ENCODE measurements at places on chromosomes 7 and 10. TPM values are rescaled to one million over a fixed set of nuclear protein-coding genes. Genes with fewer than 3 reads are reported as not detected.

DNA sequence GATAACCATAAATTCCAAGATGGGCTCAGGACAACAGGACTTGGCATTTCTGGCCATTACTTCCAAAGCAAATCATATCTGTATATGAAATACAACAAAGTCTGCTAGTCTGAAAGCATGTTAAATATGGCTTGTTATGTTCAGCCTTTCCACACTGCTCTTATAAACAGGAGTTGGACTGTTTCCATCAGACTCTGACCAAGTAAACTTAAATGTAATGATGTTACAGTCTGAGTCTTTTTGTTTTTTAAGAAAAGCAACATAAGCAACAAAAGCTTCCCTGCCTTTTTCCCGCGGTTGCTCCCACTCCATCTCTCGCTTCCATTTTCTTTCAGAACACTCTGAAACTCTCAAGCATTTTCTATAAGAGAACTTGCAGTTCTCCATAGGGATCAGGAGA, 8.1 kb upstream of the CDCA7L start:
- DNase-seq = no peak
- H3K4me3 ChIP-seq = no peak overlapping the region
- H3K27ac ChIP-seq = peak overlapping the region; percentile 69
- no peaks in the 10 kb centered on the region for H3K27me3 ChIP-seq

DNA sequence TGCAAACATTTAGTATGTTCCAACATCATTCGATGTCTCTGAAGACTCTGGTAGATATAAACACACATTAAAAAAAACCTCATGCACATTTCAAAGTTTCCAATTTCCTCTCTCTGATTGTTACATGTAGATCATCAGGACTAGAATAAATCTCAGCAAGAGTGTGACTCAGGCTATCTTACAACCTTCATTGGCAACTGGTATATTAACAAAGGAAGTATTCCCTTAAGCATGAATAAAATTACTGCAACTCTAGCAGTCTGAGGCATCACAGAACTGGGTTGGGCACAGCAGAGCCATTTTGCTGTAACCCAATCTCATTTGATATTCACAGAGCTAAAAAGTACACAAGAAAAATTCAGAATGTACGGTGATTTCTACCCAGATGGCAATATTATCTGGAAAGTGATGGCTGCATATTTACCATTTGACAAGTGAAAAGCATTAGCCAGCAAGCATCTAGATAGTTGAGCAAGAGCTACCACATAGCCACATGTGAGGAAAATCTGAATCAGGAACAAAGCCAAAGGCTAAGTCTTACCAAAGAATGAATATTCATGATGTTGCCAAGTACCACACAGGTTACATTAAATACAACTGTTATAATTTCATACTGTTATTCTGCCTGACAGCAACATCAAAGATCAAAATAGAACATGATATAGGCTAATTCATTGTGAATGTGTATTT, 232.2 kb downstream of the CRPPA start:
- H3K27ac ChIP-seq = no peak overlapping the region
- no peak overlapping the region for H3K4me3 ChIP-seq
- no peaks in the 10 kb centered on the region for H3K4me1 ChIP-seq
- DNase-seq = no peak

Gene ZNF425
- total RNA-seq = 0.58 TPM

GRCh38 chr7:52500841-52501240, 534.6 kb upstream of the POM121L12 start:
- no peaks in the 10 kb centered on the region for H3K27me3 ChIP-seq
- no peaks in the 10 kb centered on the region for H3K36me3 ChIP-seq
- H3K27ac ChIP-seq = no peak overlapping the region

Gene ABCB8
- 28.3 TPM for total RNA-seq

DNA sequence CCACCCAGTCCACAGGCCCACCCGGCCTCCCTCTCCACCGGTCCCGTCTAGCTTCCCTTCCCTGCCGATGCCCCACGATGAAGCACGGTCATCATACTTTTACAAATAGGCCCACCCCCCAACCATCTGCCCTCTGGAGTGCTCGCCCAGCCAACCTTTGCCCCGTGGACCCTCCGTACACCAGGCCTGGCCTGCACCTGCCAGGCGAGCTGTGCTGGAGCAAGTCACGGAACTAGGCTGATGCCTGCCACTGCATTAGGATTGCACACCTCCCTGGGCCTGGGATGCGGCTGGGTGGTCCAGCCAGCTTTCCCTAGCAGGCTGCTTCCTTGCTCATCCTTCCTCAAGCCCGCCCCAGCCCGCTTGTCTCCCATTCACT, 44.7 kb downstream of the PPIF start:
- peaks cover 75% of the 10 kb centered on the region for H3K4me1 ChIP-seq
- H3K4me3 ChIP-seq = no peak overlapping the region
- DNase-seq = peak; percentile 13
- H3K36me3 ChIP-seq = peaks cover 35% of the 10 kb centered on the region
- H3K27ac ChIP-seq = peak overlapping the region; percentile 17

DNA sequence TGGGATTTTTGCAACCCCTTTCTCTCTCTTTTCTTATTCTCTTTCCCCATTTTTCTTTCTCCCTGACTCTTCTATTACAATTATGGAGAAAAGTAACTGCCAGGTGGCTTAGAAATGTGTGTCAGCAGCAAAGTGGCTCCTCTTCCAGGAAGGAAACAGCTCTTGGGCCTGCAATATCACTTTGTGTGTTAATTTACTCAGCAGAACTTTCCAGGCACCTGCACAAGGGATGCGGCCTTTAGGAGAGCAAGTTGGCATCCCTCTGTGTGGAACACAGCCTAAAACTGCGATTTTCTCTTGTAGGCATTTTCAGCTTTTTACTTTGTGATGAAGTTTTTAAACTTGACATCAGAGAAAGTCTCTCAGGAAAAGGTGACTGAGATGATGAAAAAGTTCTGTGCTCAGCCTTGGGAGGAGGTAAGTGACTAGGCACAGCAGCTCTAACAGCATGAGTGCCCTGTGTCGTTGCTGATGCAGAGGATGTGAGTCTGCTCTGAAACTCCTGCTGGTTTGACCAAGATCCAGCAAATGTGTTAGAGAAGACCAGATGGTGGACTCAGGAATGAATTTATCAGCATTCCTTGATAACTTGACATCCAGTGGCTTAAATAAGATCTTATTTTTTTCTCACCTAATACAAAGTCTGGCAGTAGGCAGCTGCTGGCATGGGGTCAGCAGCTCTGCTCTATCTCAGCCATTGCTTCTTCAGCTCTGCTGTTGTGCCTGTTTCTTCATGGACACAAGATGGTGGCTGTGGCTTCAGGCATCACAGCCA, 47.4 kb upstream of the CC2D2B start:
- no peaks in the 10 kb centered on the region for H3K27me3 ChIP-seq
- no peak for DNase-seq
- H3K36me3 ChIP-seq = no peaks in the 10 kb centered on the region
- H3K4me1 ChIP-seq = no peaks in the 10 kb centered on the region
- H3K4me3 ChIP-seq = no peak overlapping the region
- H3K27ac ChIP-seq = no peak overlapping the region

DNA sequence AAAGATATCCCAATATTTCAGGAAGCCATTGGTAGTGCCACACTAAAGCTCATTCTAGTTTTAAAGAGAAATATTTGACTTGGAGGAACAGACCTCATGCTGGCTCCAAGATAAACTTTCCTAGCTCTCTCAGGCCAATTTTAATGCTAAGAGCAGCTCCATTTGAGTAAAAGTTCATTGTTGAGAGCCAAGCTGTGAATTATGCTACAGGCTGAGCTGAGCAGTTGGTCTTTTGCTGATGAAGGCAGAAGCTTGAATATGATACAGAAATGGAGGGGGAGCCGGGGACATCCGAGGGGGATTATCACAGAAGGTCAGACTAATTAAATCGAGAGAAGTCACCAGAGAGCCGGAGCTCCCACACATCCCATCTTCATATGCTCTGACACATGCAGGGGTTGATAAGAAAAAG, 175.7 kb upstream of the AUTS2 start:
- DNase-seq = no peak
- no peaks in the 10 kb centered on the region for H3K36me3 ChIP-seq
- no peak overlapping the region for H3K4me3 ChIP-seq
- peaks cover 2% of the 10 kb centered on the region for H3K27me3 ChIP-seq

Gene HTR7
- 0.22 TPM for total RNA-seq

Gene UNC5B
- 15.6 TPM for total RNA-seq

GRCh38 chr10:34727595-34728033, 87.5 kb downstream of the PARD3 start:
- peak overlapping the region; percentile 48 for H3K27ac ChIP-seq
- H3K27me3 ChIP-seq = no peaks in the 10 kb centered on the region
- peaks cover 70% of the 10 kb centered on the region for H3K4me1 ChIP-seq
- H3K36me3 ChIP-seq = no peaks in the 10 kb centered on the region

DNA sequence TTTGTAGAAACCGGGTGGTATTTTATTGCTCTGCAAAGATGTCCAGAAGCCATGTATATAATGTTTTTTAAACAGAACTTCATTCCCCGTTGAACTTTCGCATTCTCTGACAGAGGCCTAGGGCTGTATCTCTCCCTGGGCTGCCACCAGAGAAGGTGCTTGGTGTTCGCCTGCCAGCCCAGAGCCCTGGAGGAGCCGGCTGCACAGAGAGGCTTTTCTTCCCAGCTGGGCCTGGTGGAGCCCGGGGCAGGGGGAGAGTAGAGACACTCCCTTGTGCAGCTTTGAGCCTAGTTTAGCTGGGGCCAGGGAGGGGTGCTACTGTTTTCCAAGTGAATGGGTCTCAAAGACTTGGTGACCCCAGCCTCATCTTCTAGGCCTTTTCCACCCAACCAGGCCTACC, 13.6 kb upstream of the TRIM8 start:
- peaks cover 97% of the 10 kb centered on the region for H3K4me1 ChIP-seq
- H3K36me3 ChIP-seq = peaks cover 3% of the 10 kb centered on the region
- H3K27me3 ChIP-seq = no peaks in the 10 kb centered on the region
- peak overlapping the region; percentile 91 for H3K27ac ChIP-seq
- no peak for DNase-seq

Measured in left ventricle myocardium inferior (tissue), 1 donor.